ENCODE measurements at places on chromosomes 2 and 18. TPM values are rescaled to one million over a fixed set of nuclear protein-coding genes. Genes with fewer than 3 reads are reported as not detected.

The HES6 gene
- total RNA-seq = 14.2 TPM

The DOK6 gene
- not detected for total RNA-seq

The DNAJC10 gene
- total RNA-seq = 67.0 TPM

The IL1F10 gene
- total RNA-seq = 0.09 TPM

The RAB12 gene
- 24.0 TPM for total RNA-seq

The FHL2 gene
- total RNA-seq = 52.7 TPM

The CAPN14 gene
- total RNA-seq = 0.04 TPM

The SULT1C2 gene
- 0.39 TPM for total RNA-seq

The MYCN gene
- total RNA-seq = not detected

The LDAH gene
- total RNA-seq = 18.7 TPM

The SCTR gene
- total RNA-seq = not detected

The POTEI gene
- total RNA-seq = 0.01 TPM

The ASTL gene
- total RNA-seq = not detected

The LONRF2 gene
- 1.7 TPM for total RNA-seq

The TMEFF2 gene
- 0.34 TPM for total RNA-seq

The RGPD4 gene
- not detected for total RNA-seq

The MC4R gene
- total RNA-seq = not detected

The FEV gene
- not detected for total RNA-seq

The SERPINB12 gene
- not detected for total RNA-seq

The ANKAR gene
- total RNA-seq = 1.9 TPM

The PROM2 gene
- not detected for total RNA-seq

The SAG gene
- not detected for total RNA-seq

The SCLY gene
- 19.4 TPM for total RNA-seq

The MROH2A gene
- 0.23 TPM for total RNA-seq

The IL1RL2 gene
- total RNA-seq = not detected

The DSG1 gene
- total RNA-seq = not detected

The C2orf15 gene
- 0.51 TPM for total RNA-seq

The MATN3 gene
- 17.0 TPM for total RNA-seq

The SERPINB3 gene
- 0.06 TPM for total RNA-seq

The MGAT4A gene
- 2.6 TPM for total RNA-seq

The EPG5 gene
- total RNA-seq = 4.2 TPM

Measured in A549 treated with AZD2906 at 1 μM for 4 hours (cell line).